Right forelimb (tissue), 1 donor: ENCODE measurements at places on chromosomes 3 and 15.

- DNase-seq: no peak
Measured at GRCh38 chr3:112376241-112376911, 43.4 kb downstream of the CD200 start.

DNA sequence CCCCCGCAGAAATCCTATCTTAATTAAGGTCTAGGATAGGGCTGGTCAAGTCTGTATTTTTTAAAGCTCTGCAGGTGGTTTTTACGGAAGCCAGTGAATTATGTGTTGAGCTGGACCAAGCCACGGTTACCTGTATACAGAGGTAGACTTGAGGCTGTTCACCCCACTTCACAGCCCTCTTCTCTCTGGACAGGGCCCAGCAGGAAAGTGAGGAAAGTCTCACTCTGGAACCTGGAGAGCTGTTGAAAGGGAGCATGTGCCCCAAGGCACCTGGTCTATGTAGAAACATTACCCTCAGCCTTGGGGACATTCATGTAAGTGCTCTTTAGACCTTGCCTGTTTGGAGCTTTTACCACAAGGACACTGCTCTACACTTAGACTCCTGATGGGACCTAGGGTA, 6.9 kb downstream of the SEMA5B start:
- no peak for DNase-seq

GRCh38 chr3:143035466-143036211, 34.3 kb downstream of the U2SURP start:
- no peak for DNase-seq

DNA sequence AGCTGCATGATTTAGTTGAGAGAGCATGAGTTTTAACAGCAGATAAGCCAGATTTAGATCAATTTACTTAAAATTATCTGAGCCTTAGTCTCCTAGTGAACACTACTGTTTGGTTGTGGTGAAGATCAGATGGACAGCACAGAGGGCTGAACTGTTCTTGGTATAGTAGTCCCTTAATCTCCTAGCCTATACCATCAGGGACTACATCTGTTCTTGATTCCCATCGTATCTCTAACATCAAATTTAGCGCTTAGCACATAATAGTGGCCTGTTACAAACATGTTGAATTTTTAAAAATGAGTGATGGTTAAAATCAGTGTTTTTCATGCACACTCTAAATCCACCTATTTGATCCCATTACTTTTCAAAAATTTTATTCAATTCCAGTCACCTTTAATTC, 507.7 kb downstream of the GRM7 start:
- no peak for DNase-seq

DNA sequence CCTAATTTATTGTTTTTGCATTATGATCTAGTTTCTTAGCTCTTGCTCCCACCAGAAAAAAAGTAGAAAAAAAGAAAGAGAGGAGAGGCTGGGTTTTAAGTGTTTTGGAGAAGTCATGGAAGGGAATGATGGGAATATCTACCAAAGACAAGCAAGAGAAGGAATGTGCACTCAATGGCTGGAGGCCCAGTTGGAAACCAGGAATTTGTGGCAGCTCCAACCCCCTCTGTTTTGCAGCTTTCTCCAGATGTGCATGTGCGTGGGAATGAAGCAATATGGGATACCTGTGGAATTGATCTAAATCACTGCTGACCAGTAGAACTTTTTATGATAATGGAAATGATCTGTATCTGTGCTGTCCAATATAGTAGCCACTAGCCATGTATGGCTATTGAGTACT, 27.1 kb downstream of the EIF2AK4 start:
- peak; percentile 45 for DNase-seq

GRCh38 chr3:43155464-43156121, 49.7 kb upstream of the POMGNT2 start:
- DNase-seq: peak; percentile 73

DNA sequence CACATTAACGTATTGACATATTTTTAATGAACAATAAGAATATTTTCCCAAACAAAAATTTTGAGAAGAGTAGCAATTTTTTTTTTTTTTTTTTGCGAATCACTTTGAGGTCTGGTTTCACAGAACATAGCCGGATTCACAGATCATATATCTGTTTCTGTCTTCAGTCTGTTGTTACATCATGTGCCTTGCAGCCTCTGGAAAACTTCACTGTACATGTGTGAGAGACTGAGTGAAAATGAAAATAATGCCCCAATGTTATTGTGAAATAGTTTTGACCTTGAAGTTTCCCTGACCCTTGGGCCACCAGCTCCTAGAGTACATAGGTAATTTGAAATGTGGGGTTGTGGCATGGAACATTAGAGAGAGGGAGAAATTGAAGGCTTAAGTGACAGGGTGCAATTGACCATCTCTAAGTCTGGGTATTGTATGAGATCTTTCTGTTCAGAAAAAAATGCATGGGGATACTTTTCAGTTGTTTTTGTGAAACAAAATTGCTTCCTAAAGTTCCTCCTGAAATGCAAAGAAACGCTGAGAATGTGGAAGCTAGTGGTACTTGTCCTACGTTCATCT, 14.0 kb downstream of the ITPR1 start:
- no peak for DNase-seq

DNA sequence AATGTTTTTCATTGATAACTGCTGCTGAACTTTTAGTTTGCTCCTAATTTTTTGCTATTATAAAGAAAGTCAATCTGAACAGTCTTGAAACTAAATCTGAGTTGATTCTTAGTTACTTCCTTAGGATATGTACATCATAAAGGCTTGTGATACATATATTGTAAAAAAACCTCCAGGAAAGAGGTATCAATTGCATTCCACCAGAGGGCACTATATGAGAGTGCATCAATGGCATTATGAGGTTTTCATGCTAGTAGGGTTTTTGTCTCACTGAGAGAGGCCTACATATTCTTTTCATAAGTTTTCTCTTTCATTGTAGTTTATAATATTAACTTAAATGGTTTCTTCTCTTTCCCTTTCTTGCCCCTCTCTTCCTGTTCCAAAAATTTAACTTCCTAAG, 46.9 kb downstream of the PIK3R4 start:
- no peak for DNase-seq

- DNase-seq: peak; percentile 77
Measured at GRCh38 chr3:113084777-113085176, 94.0 kb downstream of the GTPBP8 start.

DNA sequence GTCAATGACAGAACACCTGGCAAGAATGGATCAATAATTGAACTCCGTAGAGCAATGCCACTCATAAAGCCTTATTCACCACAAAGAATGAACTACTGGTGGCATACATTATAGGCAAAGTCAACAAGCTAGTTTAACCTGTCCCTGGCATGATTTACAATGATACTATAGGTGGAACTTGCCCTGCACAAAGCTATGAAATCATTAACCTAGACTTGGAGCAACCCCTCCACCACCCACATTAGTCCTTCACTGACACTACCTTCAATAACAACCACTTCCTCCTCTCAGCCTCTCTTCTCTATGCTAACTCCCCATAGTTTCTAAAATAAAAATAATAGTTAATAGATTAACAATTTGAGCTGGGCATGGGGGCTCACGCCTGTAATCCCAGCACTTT, 54.4 kb downstream of the ACAP2 start:
- DNase-seq: no peak

DNA sequence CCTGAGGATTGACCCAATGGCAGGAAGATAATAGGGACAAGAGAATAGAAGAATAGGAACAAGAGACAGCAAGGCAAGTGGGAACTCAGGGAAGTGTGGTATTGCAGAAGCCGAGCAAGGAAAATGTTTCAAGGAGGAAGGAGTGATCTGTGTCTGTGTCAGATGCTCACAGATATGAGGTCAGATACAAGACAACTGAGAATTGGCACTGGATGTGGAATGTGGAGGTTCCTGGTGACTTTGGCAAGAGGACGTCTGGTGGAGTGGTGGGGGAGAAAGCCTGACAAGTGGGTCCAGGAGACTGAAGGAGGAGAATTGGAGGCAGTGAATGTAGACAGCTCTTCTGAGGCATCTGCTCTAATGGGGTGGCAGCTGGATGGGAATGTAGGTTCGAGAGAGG, 24.1 kb downstream of the GYG1 start:
- no peak for DNase-seq

GRCh38 chr15:64285871-64286270, 70.1 kb downstream of the CSNK1G1 start:
- DNase-seq: no peak

DNA sequence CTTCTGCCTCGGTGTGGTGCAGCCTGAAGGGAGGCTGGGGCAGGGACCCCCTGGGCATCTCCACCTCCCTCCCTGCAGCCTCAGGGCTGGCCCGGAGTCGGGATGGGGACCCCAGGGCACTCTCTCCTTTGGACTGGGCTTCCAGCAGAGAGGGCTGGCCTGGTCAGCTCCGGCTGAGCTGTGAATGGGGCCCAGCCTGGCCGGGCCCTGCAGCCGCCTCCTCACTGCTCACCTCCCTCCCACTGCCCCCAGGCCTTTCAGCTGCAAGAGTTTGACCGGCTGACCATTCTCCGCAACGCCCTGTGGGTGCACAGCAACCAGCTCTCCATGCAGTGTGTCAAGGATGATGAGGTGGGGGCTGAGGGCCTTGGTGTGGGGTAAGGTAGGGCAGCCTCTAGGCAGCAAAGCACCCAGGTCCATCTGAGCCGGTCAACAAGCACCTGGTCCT, 36.0 kb downstream of the PSTPIP1 start:
- no peak for DNase-seq
